EH (cell line): ENCODE measurements at places on chromosomes 1 and 21.
A peak's percentile ranks its signal among the peaks of the same experiment; 100 is the strongest.

GRCh38 chr1:15153842-15154479 lies 414 bp downstream of the TMEM51 start:
- peak; percentile 41 for DNase-seq

DNA sequence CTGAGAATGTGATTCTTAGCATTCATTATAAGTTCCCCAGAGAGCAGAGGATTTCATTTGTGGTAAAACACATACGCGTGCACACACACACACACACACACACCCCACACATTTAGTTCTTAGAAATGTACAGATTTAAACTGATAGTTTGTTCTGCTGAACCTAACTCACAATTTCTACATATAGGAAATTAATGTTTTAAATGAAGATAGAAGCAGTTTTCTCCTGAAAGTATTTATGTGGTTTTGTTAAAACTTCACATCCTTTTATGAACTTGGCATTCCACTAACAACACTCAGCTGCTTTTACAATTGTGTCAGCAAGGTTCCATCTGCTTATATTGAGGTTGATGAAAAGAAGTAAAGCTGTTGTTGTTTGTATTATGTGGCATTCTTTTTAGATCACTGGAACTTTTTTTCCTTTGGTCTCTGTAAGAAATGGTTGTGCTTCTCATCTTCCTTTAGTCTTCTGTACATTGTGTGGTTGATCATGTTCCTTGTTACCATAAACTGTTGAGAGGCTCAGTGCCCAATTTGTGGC lies 41.6 kb downstream of the AK4 start:
- DNase-seq, result peak; percentile 34

- no peak for DNase-seq
Measured at GRCh38 chr1:117596023-117596720, 9.7 kb upstream of the TENT5C start.

DNA sequence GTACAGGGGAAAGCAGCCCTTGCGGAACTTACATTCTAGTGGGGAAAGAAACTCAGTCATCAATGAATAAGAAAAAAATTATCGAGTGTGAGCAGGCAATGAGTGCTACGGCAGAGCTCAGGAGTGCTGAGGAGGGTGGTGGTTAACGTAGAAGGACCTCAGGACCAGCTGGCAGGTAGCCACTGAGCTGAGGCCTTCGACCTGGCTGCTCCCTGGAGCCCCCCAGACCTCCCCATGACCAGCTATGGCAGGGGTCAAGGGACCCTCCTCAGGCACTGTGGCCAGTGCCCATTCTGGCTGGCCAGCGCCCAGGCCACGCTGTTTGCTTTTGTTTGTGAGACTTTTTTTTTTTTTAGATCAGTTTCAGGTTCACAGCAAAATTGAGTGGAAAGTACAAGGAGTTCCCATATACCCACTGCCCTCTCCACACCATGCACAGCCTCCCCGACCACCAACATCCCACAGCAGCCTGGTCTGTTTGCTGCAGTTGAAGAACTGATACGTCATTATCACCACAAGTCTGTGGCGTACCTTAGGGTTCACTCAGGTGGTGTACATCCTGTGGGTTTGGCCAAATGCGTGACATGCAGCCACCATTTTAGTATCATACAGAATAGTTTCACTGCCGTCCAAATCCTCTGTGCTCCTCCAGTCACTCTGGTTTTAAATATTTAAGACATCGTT lies 11.8 kb upstream of the TTC22 start:
- no peak for DNase-seq

- DNase-seq, result peak; percentile 36
Measured at GRCh38 chr1:205355075-205355453, 1.7 kb downstream of the KLHDC8A start.

DNA sequence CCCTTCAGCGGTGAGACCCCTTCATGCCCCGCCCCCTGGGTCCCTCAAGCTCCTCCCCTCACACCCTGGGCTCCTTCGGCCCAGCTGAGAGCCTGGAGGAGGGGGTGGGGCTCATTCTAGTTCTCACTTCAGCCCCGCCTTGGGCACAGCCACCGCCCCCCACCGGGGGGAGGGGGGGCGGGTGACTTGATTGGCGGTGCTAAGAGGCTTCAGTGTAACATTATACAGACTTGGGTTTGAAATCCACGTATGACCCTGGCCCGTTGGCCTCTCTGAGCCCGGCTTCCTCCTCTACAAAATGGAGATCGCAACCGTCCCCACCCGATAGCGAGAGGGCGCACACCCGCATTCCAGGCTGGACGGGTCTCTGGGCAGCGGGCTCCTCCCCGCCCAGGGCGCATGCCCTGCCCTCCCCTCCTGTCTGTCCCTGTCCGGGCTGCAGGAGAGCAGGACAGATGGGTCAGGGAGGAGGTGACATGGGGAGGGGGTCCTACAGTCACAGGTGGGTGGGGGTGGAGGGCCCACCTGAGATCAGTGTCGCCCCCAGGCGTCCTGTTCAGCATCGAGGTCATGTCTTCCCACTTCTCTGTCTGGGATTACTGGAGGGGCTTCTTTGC lies 5.1 kb downstream of the CLCNKB start:
- peak; percentile 64 for DNase-seq

DNA sequence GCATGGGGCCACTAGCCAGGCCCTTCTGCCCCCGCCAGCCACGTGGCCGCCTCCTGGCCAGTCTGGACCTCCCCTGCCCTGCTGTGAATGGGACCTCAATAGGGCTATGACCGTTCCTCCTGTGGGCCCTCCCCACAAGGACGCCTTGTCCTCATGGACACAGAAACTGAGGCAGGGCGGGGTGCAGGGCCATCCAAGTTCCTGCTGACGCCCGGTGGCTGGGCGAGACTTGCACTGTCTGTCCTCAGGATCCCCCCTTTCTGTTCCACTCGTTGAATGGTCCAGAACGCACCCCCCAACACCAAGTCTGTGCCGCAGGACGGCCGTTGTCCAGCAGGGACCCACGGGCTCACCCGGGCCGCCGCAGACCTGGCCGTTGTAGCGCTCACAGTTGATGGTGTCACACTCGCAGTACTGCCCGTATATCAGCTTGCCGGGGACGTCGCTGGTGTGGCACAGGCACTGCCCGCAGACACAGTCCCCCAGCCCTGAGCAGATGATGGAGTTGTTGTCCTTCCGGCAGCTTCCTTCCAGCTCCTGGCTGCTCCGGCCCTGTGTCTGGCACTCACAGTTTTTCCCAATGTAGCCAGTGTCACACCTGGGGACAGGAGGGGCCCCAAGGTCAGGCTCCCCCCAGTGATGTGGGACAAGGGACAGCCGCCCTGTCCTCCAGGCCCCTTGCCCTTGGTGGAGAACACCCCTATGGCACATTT lies 16.3 kb upstream of the PTTG1IP start:
- no peak for DNase-seq

DNA sequence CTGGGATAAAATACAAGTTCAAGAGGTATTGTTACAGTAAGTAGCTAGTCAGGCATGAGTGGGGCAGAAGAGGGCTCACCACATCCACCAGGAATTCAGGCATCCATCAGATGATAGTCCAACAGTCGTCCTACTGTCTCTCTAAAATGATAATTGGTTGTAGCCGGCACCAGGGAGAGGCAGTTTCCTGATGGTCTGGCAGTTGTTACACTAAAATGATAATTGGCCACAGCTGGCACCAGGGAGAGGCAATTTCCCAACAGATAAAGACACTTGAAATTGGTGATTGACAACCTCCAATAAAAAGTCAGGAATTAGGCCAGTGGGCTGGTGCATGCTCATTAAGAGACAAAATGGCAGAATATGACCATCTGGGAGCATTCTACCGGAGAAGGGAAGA lies 545.8 kb downstream of the AMY1C start:
- DNase-seq, result no peak

- peak; percentile 63 for DNase-seq
Measured at GRCh38 chr21:37546949-37547614, 180.5 kb downstream of the DYRK1A start.

DNA sequence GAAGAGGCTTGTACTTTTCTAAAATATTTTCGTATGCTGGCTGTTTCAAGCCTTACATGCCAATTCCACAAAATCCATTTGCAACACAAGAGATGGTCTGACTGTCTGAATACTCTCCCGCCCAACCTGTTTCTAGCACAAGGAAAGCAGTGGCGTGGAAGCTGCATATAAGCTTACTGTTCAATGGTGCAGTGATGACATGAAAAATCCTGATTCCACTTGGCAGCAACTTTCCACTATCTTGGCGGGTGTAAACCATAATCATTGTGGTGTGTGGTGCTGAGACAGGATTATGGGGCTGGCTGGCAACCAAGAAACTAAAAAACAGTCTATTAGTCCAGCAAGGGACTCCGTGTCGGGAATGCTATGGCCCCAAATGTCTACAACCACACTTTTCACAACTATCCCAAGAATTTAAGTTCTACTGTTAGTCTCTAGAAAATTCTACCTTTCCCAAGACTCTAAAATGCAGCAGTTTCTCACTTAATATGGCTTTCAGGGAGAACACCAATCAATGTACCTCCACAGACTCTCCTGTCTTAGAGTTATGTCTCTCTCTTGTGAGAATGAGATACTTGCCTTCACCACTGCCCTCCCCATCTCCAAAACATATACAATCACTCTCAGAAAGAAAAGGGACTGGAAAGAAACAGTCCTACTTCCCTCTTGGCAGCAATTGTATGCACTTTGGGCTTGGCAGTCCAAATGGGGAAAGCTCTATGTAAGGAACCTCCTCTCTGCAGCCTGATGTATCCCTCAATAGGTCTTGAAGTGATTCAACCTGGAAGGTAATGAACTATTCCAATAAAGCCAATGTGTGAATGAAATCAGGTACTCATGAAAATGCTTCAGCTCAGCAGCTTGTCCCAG lies 9.5 kb downstream of the COLGALT2 start:
- no peak for DNase-seq

GRCh38 chr1:40861224-40862003 lies 749 bp downstream of the CITED4 start:
- DNase-seq, result peak; percentile 62

GRCh38 chr1:39261712-39262221 lies 57.3 kb downstream of the MACF1 start:
- DNase-seq, result peak; percentile 64

- peak; percentile 12 for DNase-seq
Measured at GRCh38 chr1:154129391-154129970, 25.4 kb downstream of the NUP210L start.

DNA sequence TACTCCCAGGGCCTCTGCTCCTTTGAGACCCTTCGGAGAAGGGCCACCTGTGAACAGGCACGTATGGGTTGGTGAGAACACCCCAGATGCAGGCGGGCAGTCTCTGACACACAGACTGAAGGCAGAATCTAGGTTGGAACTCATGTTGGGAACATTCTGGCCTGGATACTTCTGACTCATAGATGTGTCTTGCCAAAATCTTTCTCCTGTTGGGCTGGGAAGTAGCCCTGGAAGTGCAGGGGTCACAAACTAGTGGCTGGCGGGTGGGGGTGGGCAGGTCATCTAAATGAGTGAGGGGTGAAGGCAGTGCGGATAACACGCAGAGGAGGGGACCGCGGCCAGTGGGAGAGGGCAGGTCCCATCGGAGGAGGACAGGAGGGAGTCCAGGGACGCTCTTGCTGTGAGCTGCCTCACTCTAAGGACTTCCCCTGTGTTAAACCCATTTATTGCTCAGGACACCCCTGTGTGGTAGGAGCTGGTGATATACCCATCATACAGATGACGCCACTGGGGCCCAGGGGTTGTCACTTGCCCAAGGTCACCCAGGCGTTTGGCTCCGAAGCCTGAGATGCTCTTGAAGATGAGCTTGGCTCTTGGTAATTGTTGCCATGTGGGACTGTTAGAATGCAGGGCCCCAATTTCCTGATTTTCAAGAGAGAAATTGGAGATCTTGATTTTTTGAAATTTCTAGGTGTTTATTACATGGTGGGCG lies 181.0 kb downstream of the PTPRU start:
- no peak for DNase-seq

DNA sequence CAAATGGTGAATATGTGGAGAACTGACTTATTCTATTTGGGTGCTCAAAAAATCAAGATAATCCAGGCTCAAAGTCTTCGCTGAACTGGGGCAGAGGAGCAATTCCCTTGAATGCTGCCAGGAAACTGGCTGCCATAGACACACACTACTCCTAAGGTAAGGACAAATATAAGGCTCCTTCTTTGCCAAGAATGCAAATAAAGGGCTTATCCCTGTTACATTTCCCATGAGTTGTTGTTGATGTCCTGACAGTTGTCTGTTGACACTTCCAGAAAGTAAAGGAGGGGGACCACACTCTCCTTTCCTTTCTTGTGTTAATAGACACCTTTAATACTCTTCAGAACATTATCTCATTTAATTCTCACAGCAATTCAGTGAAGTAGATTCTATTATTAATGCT lies 212.2 kb upstream of the PTBP2 start:
- DNase-seq, result no peak

DNA sequence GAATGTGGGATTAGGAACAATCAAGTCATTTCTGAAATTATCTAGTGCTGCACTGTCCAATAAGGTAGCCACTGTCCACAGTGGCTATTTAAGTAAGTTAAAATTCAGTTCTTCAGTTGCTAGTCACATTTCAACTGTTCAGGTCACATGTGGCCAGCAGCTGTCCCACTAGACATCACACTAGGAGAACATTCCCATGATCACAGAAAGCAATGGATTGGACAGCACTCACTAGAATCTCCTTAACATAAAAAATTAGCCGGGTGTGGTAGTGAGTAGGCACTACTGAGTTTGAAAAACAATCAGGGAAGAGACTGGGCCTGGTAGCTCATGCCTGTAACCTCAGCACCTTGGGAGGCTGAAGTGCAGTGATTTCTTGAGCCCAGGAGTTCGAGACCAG lies 33.6 kb downstream of the NUP133 start:
- no peak for DNase-seq

- peak; percentile 59 for DNase-seq
Measured at GRCh38 chr21:46065215-46065913, 32.5 kb upstream of the COL6A2 start.
